NCI-H1417 treated with DMSO at 0.1 percent for 48 hours (cell line): ENCODE measurements at places on chromosomes 6 and 20.

- DNase-seq: peak; percentile 72
These were observed 226.9 kb downstream of the BCKDHB start for GRCh38 chr6:80333342-80333741.

GRCh38 chr6:108169464-108170331 is 3.9 kb downstream of the NR2E1 start:
- no peak for DNase-seq

- DNase-seq: no peak
These were observed 447.9 kb upstream of the OPRM1 start for GRCh38 chr6:153591159-153591558.

DNA sequence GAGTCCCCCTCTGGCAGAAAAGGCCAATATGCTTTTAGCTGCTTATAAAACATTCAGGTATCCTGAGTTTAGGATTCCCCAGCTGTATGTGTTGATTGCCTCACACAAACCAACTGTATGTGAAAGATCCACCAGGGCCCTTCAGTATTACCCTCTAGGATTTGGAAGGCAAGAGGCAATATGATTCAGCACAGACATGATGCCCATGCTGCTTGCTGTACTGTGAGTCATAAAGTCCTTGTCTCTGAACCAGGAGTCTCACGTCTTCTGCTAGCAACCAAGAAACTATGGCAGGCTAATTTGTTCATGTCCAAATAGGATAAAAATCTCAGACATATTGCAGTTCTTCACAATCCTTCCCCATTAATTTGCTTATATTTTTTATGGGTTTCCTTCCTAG is 789.2 kb upstream of the SLC35B3 start:
- DNase-seq: no peak

GRCh38 chr20:51738877-51739447 is 29.2 kb downstream of the ATP9A start:
- DNase-seq: no peak

- no peak for DNase-seq
These were observed 49.6 kb downstream of the SLC2A12 start for GRCh38 chr6:134002821-134003220.

DNA sequence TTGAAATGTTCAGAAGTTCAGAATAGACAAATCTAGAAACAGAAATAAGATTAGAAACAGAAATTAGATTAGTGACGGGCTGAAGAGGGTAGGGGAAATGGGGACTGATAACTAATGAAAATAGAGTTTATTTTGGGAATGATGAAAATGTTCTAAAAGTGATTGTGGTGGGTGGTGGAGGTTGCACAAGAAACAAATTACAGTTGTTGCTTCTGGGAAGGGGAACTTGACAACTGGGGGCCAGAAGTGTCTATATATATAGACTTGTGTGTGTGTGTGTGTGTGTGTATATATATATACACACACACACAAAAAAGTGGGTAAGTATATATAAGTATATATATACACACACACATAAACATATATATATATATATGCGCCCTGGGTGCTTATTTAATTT is 86.5 kb upstream of the RREB1 start:
- no peak for DNase-seq

- DNase-seq: no peak
These were observed 5.5 kb downstream of the RWDD2A start for GRCh38 chr6:83198486-83199172.

- DNase-seq: no peak
These were observed 228.1 kb upstream of the CEP162 start for GRCh38 chr6:84455511-84456029.

- no peak for DNase-seq
These were observed 485.9 kb downstream of the EYS start for GRCh38 chr6:65221153-65221552.

DNA sequence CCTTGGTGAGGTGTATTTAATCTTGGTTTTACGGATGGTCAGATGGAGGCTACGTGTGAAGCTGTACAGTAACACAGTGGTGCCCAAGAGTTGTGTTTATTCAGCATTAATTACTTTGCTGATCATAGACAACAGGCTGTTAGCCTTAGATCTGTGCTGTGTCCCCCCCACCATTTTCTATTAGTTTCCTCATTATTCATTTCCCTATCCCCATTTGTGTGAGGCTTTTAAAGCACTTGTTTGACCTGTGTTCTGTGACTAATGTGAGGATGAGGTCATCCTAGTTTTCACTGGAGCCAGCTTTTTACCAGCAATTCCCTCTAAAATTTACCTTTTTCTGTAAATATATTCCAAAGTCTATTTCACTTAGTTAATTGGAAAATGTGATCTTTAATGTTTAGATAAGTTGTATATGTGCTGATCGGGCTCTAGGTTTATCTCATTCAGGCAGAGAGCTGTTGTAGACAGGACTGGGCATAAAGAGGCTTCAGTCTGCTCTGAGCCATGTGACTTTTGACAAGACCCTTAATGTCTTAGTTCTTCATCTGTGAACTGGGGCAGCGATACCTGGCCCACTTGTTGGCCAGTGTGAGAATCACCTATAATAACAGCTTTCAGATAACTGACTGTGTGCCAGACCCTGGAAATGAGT is 8.4 kb downstream of the MAPRE1 start:
- DNase-seq: no peak

- DNase-seq: no peak
These were observed 109.9 kb downstream of the RIN2 start for GRCh38 chr20:19867940-19868371.

GRCh38 chr20:22312744-22313346 is 271.5 kb downstream of the FOXA2 start:
- no peak for DNase-seq

GRCh38 chr6:12546410-12547002 is 170.1 kb upstream of the PHACTR1 start:
- DNase-seq: no peak

- no peak for DNase-seq
These were observed 5.1 kb downstream of the DEF6 start for GRCh38 chr6:35302604-35303241.

DNA sequence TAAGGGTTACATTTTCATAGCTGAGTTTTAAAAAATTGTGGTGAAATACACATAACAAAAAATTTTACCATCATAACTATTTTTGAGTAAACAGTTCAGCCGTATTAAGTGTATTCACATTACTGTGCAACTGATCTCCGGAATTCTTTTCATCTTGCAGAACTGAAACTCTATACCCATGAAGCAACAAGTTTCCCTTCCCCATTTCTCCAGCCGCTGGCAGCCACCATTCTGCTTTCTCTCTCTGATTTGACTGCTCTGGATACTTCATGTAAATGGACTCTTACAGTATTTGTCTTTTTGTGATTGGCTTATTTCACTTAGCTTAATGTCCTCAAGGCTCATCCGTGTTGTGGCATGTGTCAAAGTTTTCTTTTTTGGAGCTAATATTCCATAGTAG is 341.6 kb downstream of the QKI start:
- no peak for DNase-seq

DNA sequence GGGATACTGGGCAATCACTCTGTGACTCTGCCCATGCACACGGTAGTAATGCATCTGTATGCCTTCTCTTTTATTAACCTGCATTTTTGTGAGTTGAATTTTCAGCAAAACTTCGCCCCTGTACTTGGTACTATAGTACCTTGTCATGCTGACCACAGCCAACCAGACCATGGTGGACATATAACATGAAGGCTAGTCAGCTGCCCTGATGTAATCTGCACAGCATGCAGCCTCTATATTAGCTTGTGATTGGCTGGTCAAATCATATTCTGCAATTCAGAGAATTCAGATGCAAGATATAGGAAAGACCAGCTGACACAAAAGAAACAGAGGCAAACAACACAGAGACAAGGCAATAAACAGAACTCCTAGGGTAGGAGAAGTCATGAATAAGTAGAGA is 200.9 kb upstream of the JARID2 start:
- DNase-seq: no peak

DNA sequence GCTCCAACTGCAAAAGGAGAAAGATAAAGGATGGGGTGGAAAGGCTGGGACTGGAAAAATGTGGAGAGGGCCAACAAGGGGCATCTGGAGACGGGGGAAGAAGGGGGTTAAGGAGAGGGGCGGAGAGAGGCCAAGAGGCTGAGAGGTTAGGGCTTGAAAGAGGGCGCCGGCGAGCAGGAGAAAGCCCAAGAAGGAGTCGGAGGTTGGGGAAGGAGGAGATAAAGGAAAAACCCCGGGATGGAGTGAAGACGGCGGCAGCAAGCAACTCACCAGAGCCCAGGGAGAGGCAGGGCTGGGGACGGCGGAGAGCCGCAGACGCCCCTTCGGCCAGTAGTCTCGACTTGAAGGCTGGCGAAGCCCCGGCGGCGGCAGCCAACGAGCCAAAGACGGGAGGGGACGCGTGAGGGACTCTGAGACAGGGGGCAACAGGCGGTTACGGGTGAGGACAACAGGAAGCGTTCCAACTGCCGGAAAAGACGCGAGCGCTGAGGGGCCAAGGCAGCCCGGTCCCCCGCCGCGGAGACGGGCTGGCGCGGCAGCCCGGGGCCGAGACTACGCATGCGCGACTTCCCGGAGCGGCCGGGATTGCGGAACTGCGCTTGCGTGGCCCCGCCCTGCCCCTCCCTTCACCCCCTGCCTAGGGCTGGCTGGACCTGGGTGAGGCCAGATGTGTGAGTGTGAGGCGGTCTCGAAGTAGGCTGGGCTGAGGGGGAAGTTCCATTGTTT is at the start of gene STK38:
Gene STK38 (minus strand): TSS at position 560 of the 726 bp plus-strand sequence. CDS start 7,277 bp downstream, outside the sequence.
- peak; percentile 35 for DNase-seq

DNA sequence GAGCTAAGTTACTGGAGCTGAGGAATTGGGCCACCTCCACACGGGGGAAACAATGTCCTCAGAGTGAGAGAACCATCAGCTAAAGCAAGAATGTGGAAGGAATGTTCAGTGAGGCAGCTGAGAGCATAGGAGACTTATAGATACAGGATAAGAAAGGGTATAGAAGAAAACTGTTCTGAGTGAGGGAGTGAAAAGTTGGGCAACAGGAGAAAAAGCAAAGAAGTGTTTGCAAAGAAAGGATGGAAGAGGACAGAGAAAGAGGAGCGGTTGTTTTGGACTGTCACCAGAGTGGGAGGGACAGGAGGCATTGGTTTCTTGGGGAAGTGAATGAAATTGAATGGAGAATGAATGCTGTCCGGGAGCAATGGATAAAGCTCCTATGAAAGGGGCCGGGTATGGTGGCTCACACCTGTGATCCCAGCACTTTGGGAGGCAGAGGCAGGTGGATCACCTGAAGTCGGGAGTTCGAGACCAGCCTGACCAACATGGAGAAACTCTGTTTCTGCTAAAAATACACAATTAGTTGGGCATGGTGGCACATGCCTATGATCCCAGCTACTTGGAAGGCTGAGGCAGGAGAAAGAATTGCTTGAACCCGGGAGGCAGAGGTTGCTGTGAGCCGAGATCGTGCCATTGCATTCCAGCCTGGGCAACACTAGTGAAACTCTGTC is 296.5 kb downstream of the ADGB start:
- DNase-seq: no peak

- DNase-seq: no peak
These were observed 32.3 kb downstream of the JAG1 start for GRCh38 chr20:10641467-10641866.

DNA sequence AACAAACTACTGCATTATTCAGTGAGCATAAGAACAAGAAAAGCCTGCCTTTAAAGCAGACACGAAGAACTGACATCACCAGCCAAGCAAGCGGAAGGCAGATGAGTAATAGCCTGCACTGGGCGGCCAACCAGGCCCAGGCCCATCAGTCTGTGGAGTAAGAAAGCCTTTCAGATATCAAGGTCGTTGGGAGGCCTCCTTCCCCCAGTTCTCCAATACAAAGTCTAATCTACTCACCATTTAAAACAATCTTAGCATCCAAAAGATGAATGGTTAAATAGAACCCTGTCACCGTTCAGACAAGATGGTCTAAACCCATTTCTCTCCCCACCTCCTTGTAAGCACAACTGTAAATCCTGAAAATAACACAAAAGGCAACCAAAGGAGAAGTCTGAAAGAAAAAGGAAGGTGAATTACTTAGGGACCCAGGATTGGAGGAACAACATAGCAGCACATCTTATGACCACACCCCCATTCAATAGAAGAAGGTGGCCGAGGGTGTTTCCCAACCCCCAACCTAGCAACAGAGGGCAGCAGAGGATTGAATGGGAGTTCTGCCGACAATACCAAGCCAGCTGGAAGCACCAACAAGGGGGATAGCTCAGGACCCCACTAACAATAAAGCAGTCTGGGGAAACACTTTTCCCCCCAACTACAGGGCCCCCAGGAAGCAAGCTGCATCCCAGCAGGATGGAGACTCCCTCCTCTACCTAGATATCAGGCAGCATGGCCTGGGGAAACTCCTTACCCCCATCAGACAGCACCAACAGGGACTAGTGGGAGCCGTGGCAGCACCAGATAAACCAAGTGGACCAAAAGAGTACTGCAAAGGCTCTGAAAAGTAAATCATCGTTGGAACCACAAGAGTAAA is 67.9 kb downstream of the ZHX3 start:
- DNase-seq: no peak

DNA sequence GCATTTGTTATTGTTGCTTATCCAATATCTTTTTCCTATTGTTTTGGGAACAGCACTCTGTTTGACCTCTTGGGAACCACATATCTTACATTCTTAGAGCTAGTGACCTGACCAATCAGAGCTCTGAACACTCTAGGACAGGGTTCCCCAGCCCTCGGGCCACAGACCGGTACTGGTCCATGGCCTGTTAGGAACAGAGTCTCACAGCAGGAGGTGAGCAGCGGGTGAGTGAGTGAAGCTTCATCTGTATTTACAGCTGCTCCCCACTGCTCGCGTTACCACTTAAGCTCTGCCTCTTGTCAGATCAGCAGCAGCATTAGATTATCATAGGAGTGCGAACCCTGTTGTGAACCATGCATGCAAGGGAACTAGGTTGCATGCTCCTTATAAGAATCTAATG is 226.0 kb upstream of the TSHZ2 start:
- no peak for DNase-seq

- peak; percentile 78 for DNase-seq
These were observed 56.4 kb upstream of the VSTM2L start for GRCh38 chr20:37846573-37846972.

DNA sequence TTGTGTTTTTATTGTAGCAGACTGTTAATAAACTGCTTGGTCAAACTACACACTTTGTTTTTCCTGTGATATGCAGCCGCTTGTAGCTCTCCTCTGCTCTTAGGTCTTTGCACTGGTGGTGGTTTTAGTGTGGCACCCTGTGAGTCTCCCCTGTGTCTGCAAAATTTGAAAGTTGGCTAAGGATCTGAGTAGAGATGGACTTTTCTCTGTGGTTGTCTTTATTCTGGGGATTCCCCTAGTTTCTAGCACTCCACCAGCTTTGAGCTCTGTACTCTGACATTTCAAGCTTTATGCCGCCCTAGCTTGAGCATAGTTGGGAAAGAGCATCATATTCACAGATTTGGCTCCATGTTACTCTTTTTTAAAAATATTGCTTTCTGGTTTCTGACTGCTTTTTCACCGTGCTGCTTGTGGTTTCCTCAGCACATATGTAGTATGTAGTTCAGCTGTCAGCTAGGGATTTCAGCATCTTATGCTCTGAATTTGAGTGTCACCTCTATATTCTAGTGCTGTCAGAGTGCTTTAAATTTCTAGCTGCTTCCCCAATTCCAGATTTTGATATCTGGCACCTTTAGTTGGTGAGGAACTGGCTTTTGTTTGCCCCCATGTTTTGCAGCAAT is 25.4 kb downstream of the CDYL start:
- no peak for DNase-seq

- DNase-seq: no peak
These were observed 145.1 kb upstream of the NRSN1 start for GRCh38 chr6:23980965-23981364.
